ENCODE measurements at places on chromosomes 2 and 18.

DNA sequence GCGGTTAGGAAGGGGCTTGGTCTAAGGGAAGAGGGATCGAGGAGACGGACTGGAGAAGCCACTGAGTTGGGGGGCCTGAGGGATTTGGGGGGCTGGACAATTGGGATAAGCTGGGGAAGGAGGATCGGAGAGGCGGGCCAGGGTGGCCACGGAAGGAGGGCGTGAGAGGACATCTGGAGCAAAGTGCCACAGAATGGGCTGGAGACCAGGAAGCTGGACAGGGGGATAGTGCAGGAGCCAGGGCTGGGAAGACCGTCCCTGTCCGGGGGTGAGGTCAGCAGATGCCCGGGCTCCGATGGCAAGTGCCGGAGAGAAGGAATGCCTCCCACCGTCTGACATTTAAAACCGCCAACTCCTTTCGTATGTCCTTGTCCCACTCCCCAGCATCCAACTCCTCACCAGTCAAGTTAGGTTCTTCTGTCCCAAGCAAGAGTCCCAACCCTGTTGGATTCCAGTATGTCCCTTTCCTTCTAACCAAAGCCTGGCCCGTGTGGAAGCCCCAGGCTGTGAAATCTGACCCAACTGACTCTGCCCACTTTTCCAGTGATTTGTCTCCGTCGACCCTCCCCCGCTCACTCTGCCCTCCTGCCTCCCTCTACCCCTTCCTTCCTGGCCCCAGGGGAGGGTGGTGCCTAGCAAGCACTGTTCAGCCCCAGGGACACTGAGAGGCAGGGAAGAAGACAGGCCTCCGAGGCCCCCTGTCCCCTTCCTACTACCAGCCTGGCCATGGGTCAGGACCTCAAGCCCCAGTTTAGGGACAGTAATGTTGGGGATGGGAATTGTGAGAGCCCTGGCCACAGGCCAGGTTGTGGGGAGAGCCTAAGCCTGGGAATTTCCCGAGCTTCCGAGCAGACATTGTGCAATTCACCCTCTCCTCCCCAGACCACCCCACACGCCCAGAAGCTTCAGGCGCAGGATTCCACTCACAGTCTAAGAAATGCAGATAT lies 31.5 kb upstream of the TMBIM1 start:
- DNase-seq, result no peak

GRCh38 chr2:180524499-180524898 lies 455.9 kb upstream of the UBE2E3 start:
- DNase-seq, result no peak

DNA sequence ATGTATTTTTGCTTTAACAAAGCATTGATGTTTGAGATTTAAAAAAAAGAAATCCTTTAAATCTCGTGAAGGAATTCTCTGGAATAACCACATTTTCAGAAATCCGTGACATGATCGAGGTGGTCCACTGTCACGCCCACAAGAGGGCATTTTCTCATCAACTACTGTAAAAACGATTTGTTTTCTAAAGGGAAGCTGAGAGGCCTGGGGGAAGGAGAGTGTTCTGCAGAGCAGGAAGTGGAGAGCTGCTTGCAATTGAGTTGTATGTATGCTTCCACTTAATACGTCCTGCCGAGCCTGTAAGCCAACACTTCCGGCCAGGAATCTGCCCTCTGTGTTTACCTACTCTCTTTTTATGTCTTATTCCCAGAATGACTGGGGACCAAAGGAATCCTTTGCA lies 19.4 kb downstream of the KLHL29 start:
- no peak for DNase-seq

GRCh38 chr18:78099979-78100588 lies 850.4 kb downstream of the GALR1 start:
- no peak for DNase-seq

DNA sequence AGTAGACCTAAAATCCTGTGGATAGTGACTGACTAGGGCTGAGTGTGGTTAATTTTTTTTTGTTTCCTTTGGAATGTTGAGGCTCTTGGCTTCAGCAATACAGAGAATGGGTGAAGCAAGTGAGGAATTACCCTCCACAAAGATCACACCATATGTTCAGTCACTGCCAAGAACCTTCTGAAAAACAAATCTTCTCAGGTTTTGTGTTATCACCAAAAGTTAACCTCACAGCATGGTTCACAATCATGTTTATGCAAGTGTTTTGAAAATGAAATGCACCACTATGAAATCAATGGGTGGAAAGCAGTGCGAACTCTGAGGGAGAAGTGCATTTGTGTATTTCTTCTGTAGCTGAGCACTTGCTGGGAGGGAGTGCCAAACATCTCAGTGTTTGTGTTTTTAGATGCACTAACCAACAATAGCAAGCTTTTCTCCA lies 44.4 kb downstream of the SPATS2L start:
- no peak for DNase-seq

- DNase-seq, result no peak
Observed at GRCh38 chr2:88211003-88211808, 41.1 kb downstream of the THNSL2 start.

DNA sequence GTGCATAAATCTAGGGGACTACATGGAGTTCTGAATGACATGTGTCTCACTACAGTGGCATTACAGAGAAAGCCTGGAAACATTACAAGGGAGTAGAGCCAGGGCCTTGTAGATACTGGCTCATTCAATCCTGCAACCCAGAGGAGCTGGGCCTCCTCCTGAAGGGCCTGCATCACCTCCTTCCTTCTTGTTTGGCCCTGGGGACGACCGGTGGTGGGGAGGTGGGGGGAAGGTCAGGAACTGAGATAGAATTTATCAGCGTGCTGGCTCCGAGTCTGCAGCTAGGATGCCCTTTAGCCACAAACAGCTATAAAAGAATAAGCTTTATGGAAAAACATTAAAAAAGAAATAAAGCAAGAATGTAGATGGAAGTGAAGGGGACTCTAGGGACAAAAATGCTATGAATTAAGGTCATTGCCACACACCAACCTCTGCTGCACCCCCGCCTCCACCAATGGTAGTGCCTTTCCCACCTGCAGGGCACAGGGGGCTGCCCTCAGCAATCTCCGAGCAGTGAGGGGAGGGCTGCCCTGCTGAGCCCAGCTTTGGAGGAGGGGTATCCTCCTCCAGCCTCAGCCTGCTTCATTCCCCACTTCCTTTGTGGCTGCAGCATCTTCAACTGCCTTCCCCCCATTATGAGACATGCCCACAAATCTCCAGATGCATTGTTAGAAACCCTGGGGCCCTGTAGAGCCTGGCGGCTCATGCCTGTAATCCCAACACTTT lies 149.0 kb downstream of the MSH2 start:
- DNase-seq, result no peak

DNA sequence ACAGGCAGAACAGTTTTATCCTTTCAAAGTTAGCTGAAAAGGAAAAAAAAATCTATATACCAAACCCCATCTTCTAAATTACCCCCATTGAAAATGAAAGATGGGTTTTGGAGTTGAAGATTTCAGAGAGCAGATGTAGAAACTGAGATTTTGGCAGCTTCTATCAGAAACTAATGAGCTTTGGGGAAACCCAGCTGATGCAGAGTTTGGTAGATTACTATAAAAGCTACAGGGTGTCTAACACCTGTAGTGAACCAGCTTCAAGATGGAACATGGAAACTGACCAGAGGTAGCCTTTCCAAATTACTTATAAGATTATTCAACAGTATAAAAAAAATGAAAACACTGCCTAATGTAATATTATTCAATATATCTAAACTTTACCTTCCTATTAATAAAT lies 583.1 kb downstream of the XIRP2 start:
- no peak for DNase-seq

DNA sequence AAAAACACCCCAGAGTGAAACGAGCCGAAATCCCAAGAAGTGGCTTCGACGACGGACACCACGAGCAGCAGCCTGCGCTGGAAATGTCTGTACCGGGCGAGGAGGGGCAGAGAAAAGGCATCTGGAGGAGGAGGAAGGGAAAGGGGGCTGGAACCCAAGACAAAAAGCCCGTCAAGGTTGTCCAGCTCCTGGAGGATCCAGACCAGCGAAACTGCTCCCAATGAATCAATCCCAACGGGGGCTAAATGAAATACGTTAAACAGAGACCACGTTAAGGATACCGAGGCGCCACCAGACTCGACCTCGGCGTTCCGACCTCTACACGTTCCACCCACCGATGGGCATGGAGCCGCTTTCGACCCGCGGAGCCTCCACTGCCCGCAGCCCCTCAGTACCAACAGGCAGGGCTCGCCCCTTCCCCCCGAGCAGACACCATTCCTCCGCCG lies 400 bp downstream of the CCDC88A start:
- DNase-seq, result no peak

GRCh38 chr18:80009661-80010550 lies 21.5 kb upstream of the TXNL4A start:
- DNase-seq, result no peak

- no peak for DNase-seq
Observed at GRCh38 chr2:1884933-1885580, 140.7 kb upstream of the PXDN start.

GRCh38 chr2:216316743-216317142 lies 55.5 kb downstream of the MARCHF4 start:
- no peak for DNase-seq

DNA sequence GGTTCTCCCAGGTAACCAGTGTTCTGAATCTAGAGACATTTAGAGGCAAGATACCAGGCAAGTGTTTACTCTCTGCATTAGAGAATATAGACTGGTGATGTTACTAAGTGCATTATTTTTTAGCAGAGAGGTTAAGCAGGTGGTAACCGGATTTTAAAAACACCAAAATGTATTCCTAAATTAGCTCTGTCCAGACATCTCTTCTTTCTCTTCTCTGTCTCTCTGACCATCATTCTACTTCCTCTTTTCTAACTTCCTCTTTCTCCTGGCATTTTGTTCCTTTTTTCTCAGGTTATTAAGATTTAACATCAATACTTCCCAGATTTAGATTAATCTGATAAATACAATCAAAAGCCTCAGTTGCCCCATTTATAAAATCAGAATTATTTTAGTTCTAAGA lies 31.7 kb upstream of the DYNC1I2 start:
- no peak for DNase-seq

DNA sequence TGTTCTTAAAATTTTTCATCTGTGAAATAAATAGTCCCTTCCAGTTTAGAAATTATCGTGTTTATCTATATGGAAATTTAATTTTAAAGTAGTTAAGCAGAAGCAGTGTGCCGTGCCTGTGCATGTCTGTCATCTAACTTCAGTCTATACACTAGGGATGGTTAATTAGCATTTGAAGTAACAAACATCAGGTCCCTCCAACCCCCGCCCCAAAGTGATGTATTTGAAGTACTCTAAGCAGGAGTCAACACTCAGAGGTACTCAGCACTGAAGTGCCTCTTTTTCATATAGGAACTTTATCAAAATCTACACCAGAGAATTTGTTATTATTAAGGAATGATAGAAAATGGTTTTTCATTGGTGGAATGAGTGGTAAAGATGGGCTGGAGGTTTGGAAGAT lies 33.0 kb downstream of the LANCL1 start:
- no peak for DNase-seq

DNA sequence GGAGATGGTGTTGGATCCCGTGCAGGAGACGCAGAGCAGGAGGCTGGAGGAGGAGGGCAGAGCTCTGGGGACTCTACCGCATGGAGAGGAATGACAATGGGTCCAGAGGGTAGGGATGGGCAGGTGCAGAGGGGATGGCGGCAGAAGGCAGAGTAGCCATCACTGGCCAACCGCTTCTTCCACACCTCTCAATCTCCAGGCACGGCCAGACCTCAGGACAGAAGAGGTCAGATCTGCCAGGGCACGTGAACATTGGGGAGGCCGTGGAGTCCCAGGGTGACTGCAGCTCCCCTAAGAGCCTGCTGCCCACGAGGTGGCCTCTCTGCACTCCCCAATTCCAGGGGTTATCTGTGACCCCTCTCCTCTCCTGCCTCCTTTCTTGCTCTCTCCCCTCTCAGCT lies 162.7 kb upstream of the HDAC4 start:
- DNase-seq, result no peak

- DNase-seq, result no peak
Observed at GRCh38 chr2:95279435-95280035, 5.3 kb downstream of the PROM2 start.

GRCh38 chr2:186060744-186061440 lies 322.3 kb downstream of the FSIP2 start:
- no peak for DNase-seq

- DNase-seq, result no peak
Observed at GRCh38 chr18:9901377-9901776, 12.4 kb upstream of the VAPA start.

- peak; percentile 21 for DNase-seq
Observed at GRCh38 chr2:230924470-230925341, at the start of gene GPR55. Gene GPR55, minus strand, starts transcription at chr2:230925242. Its CDS starts 14,280 bp downstream, at chr2:230910962.

DNA sequence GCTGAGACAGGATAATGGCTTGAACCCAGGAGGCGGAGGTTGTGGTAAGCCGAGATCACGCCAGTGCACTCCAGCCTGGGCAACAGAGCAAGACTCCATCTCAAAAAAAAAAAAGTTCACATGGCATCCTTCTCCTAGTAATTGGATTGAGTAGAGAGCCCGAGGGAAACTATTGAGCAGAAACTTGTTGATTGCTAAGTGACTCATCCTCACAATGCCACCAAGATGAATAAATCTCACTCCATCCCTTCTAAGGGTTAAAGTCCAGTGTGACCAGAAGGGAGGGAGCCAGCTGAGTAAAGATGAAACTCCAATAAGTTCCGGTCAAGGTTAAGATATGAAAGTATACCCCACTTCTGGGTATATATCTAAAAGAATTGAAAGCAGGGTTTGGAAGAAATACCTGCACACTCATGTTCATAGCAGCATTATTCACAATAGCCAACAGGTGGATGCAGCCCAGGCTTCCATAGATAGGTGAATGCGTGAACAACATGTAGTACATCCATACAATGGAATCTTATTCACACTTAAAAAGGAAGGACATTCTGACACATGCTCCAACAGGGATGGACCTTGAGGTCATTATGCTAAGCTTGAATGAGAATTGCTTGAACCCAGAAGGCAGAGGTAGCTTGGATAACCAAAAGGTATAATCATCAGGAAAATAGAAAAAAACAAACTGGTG lies 13.0 kb upstream of the FHL2 start:
- DNase-seq, result no peak

- no peak for DNase-seq
Observed at GRCh38 chr2:170446078-170446477, 268.1 kb downstream of the MYO3B start.

GRCh38 chr2:238601433-238602222 lies 174.9 kb downstream of the ASB1 start:
- DNase-seq, result no peak

DNA sequence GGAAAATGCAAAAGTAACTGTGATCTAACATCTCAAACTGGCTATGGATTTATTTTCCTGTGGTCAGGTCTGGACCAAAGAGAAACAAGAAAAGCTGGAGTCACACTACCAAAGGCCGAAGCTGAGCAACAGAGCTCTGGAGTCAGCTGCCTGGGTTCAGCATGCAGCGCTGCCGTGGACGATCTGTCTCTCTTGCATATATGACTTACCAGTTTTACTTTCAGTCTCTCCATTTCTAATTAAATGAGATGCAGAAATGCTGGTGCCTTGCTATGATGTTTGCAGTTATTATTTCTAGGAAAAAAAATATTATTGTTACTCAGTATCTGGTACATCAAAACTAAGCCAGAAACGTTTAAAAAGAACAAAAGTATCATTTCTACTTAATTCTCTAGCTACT lies 813.2 kb downstream of the RNF144A start:
- DNase-seq, result peak; percentile 46

- DNase-seq, result no peak
Observed at GRCh38 chr2:207951734-207952470, 73.4 kb downstream of the PLEKHM3 start.
